ENCODE measurements at places on chromosomes 12 and 14. TPM values are rescaled to one million over a fixed set of nuclear protein-coding genes. Genes with fewer than 3 reads are reported as not detected.

Gene ART4
- not detected for total RNA-seq

Gene TAS2R8
- not detected for total RNA-seq

Gene CRACR2A
- 3.0 TPM for total RNA-seq

Gene NEDD8
- total RNA-seq = 172 TPM

GRCh38 chr14:30333934-30334333, 225.0 kb upstream of the G2E3 start:
- DNase-seq = no peak

- no peak for DNase-seq
These were observed 3.8 kb upstream of the SIVA1 start for GRCh38 chr14:104749111-104749649.
